IPS DF 6.9 (cell line): ENCODE measurements at places on chromosomes 6 and 20.
A peak's percentile ranks its signal among the peaks of the same experiment; 100 is the strongest.

GRCh38 chr6:17281100-17281496 is at the start of gene RBM24:
Gene RBM24, plus strand, starts transcription at chr6:17281361. Its CDS starts 221 bp downstream, at chr6:17281582.
- no peak for DNase-seq

DNA sequence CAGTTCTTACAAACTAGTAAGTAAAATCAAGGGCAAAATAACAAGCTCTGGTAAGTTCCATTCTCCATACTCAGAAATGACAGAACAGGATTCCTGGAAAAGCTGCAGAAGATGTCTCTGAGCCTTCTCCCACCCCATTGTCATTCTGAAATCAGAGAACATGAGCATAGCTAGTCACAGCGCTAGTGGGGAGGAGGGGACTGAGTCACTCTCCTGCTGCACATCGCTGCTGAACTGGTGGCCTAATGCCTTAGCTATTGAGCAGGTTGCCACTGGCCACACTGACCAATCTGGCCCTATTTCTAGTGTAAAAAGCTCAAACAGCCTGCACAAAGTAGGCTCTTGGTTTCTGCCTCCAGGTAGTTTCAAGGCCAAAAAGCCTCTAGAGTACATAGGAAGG is 26.1 kb upstream of the RIPPLY2 start:
- DNase-seq = no peak

GRCh38 chr6:149140910-149141290 is 176.6 kb upstream of the TAB2 start:
- DNase-seq = no peak

DNA sequence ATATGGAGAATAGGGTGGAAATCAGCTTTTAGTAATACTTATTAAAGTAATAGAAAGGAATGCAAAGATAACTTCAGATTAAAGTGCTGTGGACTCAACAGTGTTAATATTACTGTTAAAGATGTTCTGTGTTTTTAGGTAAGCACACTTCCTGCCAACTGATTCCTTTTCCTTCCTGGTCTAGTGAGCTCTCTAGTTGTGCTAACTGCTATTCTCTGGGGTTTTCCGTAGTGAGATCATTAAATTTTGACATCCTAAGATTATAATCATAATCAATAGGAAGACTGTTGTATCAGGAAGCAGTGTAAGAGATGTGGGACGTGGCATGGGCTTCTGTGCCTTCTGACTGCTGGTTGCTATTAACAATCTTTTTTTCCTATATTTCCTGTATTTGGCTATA is 1.2 kb upstream of the TMEM217 start:
- DNase-seq = no peak

- peak; percentile 96 for DNase-seq
These were observed 32.5 kb upstream of the PIM1 start for GRCh38 chr6:37137201-37138090.

DNA sequence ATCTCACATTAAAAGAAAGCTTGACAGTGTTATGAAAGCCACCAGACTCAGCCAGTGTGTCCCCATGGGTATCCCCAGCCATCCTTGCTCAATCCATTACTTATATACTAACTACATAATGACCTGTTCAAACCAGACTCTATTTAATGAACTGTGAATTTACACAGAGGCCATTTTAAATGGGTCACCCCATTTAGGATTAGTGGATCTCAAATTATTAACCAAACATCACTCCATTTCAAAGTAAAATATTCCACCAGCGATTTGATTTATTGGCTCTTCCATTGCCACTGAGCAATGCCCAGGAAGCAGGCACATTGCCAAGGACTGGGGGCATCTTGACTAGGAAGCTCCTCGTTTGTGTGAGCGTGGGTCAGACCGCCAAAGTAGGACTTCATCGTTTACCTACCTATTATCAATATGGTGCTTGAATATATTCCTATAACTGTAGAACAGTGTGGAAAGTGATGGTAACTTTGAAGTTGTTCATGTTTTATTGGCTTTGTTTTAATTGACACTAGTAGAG is 15.5 kb upstream of the NPEPL1 start:
- no peak for DNase-seq

GRCh38 chr20:40765814-40766480 is 76.9 kb upstream of the MAFB start:
- no peak for DNase-seq

DNA sequence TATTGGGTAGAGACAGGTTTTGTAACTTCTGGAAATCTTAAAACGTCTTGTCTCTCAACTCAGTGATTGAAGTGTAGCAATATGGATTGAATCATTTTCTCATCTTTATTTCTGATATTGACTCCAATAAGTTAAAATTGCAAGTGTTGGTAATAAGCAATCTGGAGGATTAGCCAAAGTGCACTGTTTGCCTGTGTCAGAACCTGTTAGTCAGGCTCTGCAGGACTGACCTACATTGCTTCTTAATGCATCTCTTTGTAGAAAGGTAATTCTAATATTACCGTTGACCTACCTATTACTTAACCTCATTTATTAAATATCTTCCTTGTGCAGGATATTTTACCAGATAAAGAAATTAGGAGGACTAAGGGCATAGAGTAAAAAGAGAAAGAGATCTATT is 484.0 kb upstream of the CITED2 start:
- no peak for DNase-seq

DNA sequence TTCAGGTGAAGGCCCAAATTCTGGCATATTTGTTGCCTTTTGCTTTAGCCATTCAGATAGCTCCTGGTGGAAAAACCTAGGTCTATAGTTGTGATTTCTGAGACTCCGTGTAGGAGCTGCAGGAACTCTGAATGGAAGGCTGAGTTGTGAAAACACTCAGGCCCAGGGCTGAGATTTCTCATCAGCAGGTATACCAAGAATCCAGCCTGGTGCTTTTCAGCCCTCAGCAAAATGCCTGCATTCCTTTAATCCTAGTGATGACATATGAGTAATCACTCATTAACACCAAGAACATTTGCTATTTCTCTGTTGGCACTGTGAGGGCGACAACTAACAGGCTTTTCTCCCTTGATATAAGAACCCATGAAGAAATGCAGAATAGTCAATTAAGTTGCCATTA is 546.1 kb upstream of the MAN1A1 start:
- no peak for DNase-seq

- no peak for DNase-seq
These were observed 118.8 kb upstream of the ARID1B start for GRCh38 chr6:156658186-156658965.

GRCh38 chr20:8777911-8778310 is 291.0 kb upstream of the PLCB4 start:
- DNase-seq = no peak

DNA sequence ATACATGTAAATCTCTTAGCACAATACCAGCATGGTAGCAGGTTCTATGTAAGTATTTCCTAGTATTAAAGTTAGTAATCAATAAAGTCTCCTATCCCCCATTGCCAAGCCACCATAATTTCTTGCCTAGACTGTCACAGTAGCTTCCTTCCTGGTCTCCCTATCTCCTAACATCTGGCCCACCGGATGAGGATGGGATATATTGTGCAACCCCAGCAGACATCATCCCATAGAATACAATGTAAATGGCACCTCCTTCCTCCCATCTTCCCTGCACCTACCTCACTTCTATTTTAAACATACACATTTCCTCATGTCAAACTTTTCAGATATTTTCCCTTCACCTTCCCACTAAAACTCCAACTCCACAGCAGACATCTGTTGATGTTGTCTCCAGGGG is 3.5 kb upstream of the BTN3A1 start:
- no peak for DNase-seq

GRCh38 chr6:107660839-107661238 is 163.3 kb downstream of the SCML4 start:
- DNase-seq = no peak

- DNase-seq = no peak
These were observed 32.2 kb downstream of the OPRM1 start for GRCh38 chr6:154071236-154071635.

- no peak for DNase-seq
These were observed 515.7 kb upstream of the FLRT3 start for GRCh38 chr20:14853079-14853478.
